ENCODE measurements at places on chromosomes 1 and 21.
A peak's percentile ranks its signal among the peaks of the same experiment; 100 is the strongest.

GRCh38 chr21:16797966-16798365 lies 714.9 kb upstream of the CXADR start:
- DNase-seq, result no peak

- DNase-seq, result no peak
These were observed 43.4 kb downstream of the PLPP3 start for GRCh38 chr1:56535939-56536338.

DNA sequence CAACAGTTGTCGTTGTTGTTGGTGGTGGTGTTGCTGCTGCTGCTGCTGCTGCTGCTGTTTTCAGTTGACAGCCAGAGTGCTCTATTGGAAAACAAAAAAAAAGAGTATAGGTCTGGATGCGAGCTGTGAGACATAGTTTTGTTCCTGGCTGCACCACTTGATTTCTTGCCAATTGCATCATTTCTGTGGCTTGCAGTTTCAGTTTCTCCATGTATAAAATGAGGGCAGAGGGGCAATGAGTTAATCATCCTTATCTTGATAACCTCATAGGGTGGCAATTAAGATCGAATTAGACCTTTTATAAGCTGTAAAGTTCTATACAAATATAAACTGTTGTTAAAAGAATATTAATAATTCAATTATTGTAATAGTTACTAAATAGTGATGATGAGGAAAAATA lies 156.7 kb downstream of the DMRTA2 start:
- DNase-seq, result no peak

DNA sequence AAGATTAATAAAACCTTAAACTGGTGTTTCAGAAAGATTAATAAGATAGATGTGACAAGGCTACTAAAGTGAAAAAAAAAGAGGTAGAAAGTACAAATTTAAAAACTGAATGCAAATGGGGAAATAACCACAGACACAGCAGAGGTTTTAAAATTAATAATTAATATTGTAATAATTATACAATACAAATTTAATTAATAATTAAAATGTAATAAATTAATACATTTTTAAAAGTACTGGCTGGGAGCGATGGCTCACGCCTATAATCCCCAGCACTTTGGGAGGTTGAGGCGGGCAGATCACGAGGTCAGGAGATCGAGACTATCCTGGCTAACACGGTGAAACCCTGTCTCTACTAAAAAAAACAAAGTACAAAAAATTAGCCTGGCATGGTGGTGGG lies 26.8 kb downstream of the CD2 start:
- DNase-seq, result no peak

GRCh38 chr1:21764615-21765423 lies 18.1 kb downstream of the USP48 start:
- peak; percentile 94 for DNase-seq

Measured in kidney tubule cell (primary cell).